ENCODE measurements at places on chromosomes 6 and 20.

DNA sequence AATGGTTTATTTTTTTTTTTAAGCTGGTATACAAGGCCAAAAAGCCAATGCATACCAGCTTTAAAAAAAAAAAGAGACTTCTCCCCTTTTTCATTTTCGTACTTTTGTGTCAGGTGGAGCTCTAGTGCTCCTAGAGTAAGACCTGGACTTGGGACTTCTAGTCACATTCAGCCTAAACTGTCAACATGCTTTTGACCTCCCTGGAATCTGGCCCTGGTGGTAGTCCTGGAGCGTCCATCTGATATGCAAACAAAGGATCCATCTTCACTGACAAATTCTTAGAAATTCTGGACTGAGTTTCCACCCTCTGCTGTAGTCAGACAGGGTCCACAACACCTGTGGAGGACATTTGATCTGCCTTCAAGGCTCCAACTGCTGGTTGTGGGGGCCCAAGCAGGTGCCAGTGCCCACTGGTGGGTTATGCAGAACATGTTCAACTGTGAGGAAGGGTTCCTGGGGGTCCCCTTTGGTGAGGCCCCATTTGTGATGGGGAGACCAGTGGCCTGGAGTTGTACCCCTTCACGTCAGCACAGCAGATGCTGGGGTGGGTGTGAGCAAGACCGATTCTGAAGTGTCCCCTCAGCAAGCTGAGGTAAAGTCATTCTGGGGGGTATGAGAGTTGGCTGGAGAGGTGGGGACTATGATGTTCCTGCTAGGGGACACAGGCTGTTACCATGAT lies 12.6 kb upstream of the PCMTD2 start:
- DNase-seq: no peak

- DNase-seq: no peak
Observed at GRCh38 chr20:967796-968742, 34.0 kb downstream of the RSPO4 start.

GRCh38 chr6:5199283-5199682 lies 61.5 kb downstream of the LYRM4 start:
- DNase-seq: no peak

DNA sequence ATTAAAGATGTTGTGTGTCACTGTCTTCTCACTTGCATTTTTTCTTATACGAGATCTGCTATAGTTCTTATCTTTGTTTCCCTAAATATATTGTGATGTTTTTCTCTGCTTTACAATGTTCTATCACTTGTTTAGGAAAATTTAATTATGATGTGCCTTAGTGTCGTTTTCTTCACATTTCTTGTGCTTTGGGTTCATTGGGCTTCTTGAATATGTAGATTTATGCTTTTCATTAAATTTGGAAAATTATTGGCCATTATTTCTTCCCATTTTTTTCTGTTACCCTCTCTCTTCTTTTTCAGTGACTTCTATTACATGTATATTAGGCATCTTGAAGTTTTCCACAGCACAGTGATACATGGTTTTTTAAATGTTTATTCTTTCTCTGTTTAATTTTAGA lies 33.4 kb downstream of the CITED2 start:
- no peak for DNase-seq

DNA sequence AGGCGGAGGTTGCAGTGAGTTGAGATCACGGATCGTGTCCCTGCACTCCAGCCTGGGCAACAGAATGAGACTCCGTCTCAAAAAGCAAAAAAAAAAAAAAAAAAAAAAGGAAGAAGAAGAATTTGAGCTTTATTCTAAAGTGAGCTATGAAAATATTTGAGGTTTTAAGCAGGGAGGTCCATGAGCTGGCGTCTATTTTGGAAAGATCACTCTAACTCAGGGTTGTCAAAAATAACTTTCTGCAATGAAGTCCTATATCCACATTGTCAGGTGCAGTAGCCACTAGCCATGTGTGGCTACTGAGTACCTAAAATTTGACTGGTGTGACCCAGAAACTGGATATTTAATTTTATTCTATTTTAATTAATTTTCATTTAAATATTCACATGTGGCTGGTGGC lies 217.1 kb downstream of the PTPRT start:
- no peak for DNase-seq

- DNase-seq: no peak
Observed at GRCh38 chr20:8055096-8055495, 35.5 kb upstream of the TMX4 start.

DNA sequence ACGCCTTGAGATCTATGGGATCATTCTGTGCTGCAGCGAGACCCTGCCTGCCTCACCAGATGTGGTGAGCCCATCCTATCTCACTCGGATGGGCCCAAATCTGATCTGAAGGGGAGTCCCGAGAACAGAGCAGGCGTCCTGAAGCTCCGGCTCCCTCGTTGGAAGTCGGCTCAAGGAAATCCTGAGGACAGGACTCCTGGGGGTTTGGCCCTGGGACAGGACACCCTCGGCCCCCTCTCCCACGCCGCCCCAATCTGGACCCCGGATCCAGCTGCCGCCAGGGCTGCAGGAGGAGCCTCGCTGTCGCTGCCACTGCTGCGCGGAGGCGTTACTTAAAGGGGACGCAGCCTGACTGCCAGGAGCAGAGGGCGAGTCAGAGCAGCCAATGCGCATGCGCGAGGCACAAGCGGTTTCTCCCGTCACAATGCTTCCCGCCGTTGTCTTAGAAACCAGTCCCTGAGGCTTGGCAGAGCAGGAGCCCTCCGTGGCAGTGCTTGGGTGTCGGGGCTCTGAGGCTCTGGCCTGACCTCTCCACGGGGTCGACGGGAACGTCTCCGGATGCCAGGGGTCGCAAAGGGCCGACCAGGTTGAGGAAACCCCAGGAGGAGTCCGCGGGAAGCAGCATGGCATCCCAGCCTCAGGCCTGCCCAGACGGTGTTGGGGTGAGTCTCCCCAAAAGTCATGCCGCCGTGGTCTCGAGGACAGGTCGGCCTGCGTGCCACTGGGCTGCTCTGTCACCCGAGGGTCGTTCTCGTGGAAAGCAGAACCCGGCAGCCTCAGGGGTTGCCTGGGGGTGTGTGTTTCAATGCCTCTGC lies 1567.8 kb upstream of the DEFB115 start:
- DNase-seq: peak; percentile 17

Measured in anterior cingulate cortex (tissue), 58 donors.